ENCODE measurements at places on chromosomes 11 and 22.

GRCh38 chr11:75344761-75345454 is 6.6 kb downstream of the ARRB1 start:
- no peak for DNase-seq

DNA sequence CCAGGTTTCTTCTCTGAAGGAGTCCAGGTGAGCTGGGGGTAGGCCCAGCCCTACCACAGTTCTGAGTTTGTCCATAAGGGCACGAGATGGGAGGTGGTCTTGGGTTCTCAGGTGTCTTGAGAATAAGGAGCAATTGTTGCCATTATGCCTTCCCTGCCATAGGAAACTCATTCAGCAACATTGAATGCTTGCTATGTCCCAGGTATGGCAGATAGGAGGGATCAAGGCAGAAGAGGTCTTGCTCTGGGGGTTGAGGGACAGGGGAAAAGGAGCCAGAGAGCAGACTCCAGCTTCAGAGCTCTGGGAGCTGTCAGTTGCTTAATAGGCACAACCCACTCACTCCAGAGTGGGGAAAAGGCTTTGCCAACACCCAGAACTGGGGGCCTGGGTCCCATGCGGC is 4.3 kb downstream of the SELENOM start:
- DNase-seq, result no peak

GRCh38 chr11:109350091-109350490 is 71.9 kb upstream of the C11orf87 start:
- no peak for DNase-seq

- no peak for DNase-seq
Observed at GRCh38 chr11:67375320-67376055, 2.1 kb upstream of the CLCF1 start.

DNA sequence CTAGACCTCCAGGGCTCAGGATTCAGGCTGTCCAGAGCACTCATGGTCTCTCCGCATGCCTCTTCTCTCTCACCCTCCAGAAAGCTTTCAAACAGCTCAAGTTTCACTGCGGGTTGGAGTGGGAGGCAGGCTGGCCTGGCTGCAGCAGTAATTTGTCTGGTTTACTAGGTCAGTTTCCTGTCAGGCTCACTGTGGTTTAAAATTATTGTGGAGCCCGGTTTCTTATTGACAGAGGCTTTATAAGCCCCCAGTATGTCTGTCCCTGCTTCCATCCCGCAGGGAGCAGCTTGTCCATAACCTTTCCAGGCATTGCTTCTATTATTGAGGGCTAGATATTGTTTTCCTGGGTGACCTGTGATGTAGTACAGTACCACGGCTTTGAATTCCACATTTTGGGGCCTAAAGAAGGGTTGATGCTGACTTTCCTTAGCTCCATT is 235.3 kb upstream of the SORL1-AS1 start:
- DNase-seq, result peak; percentile 71

- DNase-seq, result no peak
Observed at GRCh38 chr11:46267930-46268329, 9.5 kb upstream of the CREB3L1 start.

GRCh38 chr11:47104261-47104950 is 72.3 kb downstream of the ARFGAP2 start:
- DNase-seq, result peak; percentile 75

- DNase-seq, result no peak
Observed at GRCh38 chr11:10934293-10934860, 76.5 kb upstream of the ZBED5 start.

- no peak for DNase-seq
Observed at GRCh38 chr11:65965986-65966762, 4.6 kb downstream of the SART1 start.

All from muscle of back (tissue), 13 donors.